ENCODE measurements at places on chromosomes 1 and 21.

GRCh38 chr1:24501371-24502064 is 1.1 kb upstream of the RCAN3 start:
- DNase-seq: no peak

GRCh38 chr1:76607717-76608116 is 259.6 kb upstream of the ST6GALNAC5 start:
- DNase-seq: no peak

DNA sequence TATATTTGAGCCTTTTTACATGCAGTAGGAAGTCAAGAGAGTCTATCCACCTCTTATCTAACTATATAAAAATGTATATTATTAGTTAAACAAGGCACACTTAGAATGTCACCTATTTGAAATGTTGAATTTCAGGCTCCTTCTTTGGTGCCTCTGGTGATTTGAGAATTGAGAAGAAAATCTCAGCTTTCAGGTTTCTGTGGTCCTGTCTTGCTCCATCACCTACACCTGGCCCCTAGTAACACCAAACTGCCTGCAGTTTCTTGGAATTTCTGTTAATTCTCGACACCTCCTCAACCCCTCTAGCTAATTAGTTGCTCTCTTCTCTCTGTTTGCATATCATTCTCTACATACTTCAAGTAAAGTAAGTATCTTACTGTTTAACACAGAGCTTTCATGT is 54.9 kb upstream of the WNT2B start:
- DNase-seq: no peak

GRCh38 chr1:1967151-1967550 is 36.4 kb downstream of the CFAP74 start:
- no peak for DNase-seq

- no peak for DNase-seq
Measured at GRCh38 chr1:94708299-94708685, 111.9 kb upstream of the SLC44A3 start.

DNA sequence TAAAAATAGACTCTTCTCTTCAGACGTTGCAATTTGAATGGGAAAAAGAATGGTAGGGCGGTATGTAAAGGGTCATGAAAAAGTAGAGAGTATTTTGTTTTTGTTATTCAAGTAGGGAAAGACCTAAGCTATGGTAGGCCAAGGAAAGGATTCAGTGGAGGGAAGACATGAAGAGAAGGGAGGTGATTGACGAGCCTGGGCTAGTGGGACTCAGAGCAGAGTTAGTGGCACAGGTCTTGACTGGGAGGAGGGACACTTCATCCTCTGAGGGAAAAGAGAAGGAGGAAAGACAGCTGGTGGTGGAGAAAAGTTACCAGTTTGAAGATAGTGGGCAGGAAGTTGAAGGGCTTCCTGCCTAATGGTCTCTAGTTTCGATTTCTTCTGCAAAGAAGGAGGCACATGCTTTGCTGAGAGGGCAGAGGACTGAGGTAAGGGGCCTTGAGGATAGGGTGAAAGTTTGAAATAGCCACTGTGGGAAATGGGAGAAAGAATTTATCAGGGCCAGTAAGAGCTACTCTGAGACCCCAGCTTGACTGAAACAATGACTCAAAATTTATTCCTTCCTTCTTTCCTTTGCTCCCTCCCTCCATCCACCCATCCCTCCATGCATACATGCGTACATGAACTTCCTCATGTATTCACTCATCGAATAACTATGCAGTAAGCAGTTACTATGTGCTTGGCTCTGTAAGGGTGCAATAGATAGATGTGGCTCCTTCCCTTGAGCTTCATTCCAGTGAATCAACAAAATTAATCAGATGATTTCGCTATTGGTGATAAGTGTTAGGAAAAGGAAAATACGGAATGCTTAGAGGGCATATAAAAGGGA is 4.2 kb downstream of the CD48 start:
- no peak for DNase-seq

- no peak for DNase-seq
Measured at GRCh38 chr21:18986197-18986596, 582.6 kb upstream of the TMPRSS15 start.

- DNase-seq: no peak
Measured at GRCh38 chr1:20442920-20443625, 42.9 kb downstream of the CAMK2N1 start.

- DNase-seq: no peak
Measured at GRCh38 chr1:211473823-211474222, 18.1 kb downstream of the RD3 start.

DNA sequence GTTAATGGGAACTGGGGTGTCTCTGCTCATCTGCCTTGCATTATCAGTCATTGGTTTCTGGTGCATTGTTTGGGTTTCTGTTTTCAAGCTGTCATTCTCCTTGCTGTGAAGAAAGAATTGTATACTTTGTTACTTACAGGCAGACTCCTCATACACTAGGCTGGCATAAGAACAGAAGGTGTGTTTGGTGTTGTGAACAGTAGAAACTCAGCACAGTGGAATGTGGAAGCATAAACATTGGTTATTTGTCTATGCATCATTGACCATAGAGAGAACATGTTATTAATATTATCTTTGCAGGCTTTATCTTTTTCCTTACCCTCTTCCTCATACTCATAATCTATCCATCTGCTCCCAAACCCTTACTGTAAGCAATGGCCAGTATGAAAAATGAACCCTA is 18.2 kb downstream of the C1orf87 start:
- DNase-seq: no peak

DNA sequence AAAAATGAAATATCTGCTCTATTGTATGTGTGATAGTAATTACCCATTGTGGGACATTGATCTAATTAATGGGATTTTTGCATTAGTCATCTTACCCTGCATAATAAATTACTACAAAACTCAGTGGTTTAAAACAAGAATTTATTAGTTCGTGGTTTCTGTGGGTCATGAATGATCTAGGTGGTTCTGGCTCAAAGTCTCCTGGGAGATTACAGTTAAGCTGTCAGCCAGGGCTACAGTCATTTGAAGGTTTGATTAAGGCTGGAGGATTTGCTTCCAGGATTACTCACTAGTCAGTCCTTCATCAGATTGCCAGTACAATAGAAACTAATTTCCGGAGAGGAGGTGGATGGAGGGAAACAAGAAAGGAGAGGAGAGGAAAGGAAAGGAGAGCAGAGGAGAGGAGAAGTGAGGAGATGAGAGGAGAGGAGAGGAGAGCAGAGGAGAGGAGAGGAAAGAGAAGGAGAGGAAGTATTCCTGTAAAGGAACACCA is 60.4 kb upstream of the TNFSF4 start:
- no peak for DNase-seq

DNA sequence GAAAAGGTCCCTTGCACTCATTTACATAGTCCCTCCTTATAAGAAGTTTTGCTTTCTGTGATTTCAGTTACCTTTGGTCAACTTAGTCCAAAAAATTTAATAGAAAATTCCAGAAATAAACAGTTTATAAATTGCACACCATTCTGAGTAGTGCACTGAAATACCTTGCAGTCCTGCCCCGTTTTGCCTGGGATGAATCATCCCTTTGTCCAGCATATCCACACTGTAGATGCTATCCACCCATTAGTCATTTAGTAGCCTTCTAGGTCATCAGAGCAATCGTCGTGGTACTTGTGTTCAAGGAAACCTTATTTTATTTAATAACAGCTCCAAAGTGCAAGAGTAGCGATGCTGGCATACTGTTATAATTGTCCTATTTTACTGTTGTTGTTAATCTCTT is 38.0 kb downstream of the SPRTN start:
- DNase-seq: no peak

- DNase-seq: no peak
Measured at GRCh38 chr1:218896202-218896601, 277.5 kb upstream of the LYPLAL1 start.

DNA sequence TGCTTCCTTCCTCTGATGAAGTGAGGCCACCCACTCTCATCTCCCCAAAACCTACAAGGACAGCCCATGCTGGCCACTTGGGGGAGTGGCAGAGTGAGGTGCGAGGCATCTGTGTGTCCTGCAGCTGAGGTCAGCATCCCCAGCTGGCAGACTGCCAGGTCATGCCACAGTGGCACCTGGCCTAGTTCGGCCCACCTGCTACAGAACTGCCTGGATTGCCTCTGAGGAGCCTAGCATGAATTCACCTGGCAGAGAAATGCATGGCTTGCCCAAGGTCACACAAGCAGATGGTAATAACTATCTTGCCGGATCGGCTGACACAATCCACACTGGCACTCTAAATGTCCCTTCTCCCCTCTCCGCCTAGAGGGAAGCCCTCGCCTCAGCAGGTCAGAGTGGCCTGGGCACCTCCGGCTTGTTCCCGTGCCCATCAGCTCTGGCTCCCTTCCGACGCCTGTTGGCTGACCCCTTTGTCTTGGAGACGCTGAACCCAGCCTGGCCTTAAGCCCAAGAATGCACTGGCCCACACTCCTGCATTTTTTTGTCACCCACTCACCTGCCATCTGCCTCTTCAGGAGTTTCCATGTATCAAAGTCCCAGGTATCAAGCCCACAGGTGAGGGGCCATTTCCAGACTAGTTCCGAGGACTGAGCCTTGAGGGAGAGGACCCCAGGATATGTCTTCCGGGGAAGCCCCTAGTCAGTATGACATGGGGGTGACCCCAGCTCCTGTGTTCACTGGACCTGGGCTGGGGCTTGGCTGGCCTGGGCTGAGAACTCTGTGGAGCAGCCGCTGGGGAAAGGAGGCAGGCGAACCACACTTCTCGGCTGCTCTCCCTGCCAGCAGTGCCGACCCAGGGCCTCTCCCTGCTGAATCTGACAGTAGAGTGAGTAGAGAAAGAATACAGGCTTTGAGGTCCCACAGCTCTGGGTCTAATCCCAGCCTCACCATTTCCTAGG is 21.7 kb downstream of the ECE1 start:
- DNase-seq: no peak

GRCh38 chr1:202283379-202283844 is 58.3 kb downstream of the UBE2T start:
- no peak for DNase-seq

GRCh38 chr1:1817221-1817620 is 39.0 kb upstream of the NADK start:
- DNase-seq: no peak

- DNase-seq: no peak
Measured at GRCh38 chr1:58968360-58968952, 184.6 kb upstream of the JUN start.

GRCh38 chr1:239388578-239388977 is 2.2 kb downstream of the CHRM3 start:
- DNase-seq: no peak

DNA sequence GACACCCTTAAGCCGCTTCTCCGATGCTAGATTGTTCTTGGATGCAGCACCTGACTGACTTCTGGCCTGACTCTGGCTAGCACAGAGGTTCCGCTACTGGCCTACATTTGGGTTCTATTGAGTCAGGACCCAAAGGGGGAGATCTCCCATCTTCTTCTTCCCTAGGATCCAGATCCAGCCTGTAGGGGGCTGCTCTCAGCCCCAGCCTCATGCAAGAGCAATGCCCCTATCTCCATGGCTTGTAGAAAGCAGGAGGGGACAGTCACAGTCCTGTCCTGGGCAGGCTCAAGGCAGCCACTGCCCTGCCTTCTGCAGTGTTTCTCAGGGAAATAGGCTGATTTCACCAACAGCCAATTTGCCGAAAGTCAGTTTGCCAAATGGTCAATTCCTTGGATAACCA is 6.3 kb upstream of the ADAR start:
- no peak for DNase-seq

DNA sequence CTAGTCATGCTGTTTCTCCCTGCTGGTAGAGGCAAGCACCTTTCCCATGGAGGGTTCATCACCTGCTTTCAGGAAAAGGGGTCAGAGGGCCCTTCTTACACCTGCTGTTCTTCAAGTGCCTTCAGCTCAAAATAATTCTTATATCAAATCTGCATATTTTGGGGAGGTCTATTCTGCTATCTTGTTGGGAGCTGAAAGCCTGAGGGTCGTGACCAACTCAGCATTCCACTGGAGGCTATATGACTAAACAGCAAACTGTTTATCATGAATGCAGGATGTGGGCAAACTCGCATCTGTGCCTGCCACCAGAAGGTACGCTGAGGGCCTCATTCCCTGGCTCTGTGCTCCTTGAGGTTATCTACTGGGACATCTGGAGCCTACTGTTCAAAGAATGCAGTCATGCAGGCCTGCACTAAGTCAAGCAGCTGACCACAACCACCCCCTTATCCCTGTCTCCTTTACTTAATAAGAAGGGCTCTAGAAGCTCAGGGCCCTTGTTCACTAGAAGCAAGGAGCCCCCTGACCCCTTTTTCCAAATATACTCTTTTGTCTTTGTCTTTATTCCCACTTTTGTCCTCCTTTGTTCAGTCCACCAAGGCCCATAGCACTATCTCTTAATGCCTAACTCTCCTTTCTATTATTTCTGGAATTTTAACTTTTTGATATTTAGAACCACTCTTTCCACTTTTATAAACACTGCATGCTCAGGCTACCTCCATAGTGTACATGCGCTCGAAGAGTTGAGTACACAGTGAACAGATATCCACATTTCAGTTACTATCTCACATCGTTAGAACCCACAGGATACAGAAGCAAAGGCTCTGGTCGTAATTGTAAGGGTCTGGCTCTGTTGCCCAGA is 4.5 kb upstream of the TRIM17 start:
- no peak for DNase-seq

DNA sequence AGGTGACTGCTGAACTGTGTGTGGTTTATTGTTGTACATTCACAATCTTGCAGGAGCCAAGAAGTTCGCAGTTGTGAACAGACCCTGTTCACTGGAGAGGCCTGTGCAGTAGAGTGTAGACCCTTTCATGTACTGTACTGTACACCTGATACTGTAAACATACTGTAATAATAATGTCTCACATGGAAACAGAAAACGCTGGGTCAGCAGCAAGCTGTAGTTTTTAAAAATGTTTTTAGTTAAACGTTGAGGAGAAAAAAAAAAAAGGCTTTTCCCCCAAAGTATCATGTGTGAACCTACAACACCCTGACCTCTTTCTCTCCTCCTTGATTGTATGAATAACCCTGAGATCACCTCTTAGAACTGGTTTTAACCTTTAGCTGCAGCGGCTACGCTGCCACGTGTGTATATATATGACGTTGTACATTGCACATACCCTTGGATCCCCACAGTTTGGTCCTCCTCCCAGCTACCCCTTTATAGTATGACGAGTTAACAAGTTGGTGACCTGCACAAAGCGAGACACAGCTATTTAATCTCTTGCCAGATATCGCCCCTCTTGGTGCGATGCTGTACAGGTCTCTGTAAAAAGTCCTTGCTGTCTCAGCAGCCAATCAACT is 6.4 kb upstream of the PIGV start:
- DNase-seq: no peak

DNA sequence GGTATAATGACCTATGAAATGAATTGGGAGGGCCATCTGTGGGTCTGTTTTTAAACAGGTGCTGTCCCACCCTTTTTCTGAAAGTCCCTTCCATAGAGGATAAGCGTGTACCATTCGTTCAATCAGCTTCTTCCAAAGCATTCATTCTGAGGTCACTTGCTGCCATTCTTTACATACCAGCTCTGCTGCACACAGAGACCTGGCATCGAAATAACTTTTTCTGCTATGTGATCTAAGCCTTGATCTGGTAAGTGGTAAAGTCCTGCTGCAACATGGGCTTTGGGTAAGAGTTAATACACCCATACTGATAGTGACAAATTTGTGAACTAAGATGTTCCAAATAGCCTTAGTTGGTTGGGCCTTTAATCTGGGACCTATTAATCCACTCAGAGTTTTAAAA is 38.9 kb downstream of the DR1 start:
- no peak for DNase-seq

Measured in progenitor cell of endocrine pancreas (in vitro differentiated cells).